ENCODE measurements at places on chromosomes 12 and 14. TPM values are rescaled to one million over a fixed set of nuclear protein-coding genes. Genes with fewer than 3 reads are reported as not detected.
A peak's percentile ranks its signal among the peaks of the same experiment; 100 is the strongest.

BCL2L14 gene
- not detected for total RNA-seq

SRRM4 gene
- total RNA-seq = not detected

DNA sequence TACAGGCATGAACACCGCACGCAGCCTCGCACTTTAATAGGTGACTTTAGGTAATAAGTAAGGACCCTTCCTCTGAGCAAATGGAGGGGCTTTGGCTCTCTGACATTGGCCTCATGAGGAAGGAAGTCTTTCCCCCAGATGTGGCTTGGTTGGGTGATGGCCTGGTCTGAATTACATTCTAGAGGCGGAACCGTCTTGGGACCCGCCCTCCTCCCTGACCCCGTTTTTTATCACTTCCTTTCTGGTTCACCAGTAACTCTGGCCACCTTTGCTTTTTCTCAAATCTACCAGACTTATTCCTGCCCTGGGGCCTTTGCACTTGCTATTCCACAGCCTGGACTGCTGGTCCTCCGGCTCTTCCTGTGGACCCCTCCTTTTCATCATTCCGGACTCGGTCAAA is 13.4 kb downstream of the ALDH2 start:
- no peak for DNase-seq

DNA sequence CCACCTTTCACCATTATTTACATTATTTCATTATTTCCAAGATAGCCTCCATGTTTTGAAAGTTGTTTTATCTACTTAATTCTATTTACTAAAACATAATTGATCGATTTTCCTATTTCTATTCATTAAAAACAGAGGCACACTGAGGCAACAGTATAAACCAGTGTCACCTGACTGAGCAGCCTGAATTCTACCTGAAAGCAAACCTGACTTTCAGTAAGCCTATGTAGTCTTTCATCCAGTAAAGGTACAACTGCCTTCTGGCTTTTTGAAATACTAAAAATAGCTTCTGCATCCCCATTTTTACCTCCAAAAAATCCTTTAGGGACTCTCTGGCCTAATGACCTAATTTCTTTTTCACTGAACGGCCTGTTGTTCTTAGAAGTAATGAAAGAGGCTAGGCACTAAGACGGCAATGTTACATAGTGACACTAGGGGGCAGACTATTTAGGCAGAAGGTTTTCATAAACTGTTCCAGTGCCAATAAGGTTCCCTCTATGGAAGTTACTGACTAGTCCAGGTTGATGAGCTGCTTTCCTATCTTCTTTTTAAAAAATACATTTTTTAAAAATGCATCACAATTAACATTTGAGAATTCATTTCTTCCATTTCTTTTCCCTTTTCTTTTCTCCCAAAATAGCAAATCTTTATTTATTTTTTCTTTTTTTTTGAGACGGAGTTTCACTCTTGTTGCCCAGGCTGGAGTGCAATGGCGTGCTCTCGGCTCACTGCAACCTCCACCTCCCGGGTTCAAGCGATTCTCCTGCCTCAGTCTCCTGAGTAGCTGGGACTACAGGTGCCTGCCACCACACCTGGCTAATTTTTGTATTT is 17.5 kb downstream of the ANAPC5 start:
- peak; percentile 85 for DNase-seq

- no peak for DNase-seq
These were observed 3.8 kb downstream of the TRAF3 start for GRCh38 chr14:102781063-102781462.

DNA sequence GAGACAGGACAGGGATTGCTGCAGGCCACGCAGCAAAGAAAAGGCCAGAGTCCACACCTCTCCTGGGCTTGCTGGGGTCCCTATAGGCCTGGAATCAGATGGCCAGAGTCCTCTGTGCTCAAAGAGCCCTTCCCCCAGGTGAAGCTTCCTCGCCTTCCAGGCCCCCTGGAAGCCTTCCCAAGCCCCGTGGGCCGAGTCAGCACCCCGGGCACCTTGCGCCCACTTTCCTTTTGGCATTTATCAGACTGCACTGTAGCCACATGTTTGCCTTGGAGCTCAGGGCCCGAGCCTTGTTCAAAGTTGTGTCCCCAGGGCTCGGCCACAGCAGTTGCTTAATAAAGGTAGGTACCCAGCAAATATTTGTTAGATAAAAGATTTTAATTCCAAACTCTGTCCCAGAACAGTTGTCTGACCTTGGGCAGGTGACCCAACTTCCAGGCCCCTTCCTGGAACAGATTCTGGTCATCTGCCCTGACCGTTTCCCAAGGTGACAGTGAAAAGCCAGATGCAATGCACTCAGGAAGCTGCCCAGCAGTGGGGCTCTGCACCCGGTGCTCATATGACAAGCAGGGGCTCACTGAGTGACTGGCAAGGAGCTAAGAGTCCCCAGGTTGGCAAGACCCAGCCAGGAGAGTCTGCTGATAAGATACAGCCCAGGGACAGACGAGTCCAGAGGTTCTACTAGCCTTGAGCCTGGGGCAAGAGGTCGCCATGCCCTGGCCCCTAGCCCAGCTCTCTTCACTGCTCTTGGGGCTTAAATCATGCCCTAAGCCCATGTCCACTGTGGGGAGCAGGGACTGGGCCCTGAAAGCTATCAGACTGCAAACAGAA is 81.2 kb downstream of the PITPNM2 start:
- no peak for DNase-seq

- peak; percentile 37 for DNase-seq
These were observed 92.4 kb upstream of the TMEM260 start for GRCh38 chr14:56487090-56487667.
